ENCODE measurements at places on chromosomes 13 and 19.

DNA sequence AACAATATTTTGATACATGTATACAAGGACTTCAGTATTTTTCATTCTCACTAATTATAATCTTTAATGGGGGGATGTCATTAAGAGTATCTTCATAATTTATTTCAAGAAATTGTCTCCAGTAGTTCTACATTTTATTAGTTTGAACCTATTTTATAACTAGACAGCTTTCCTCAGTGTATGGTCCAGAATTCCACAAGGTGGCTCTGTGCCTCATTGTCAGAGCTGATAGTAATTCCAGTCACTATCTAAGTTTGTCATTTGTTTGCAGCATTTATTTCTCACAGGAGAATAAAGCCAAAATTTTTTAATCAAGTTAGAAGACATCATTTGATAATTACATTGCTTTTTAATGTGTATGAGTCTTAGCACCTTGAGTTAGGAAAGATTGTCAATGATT, 1633.0 kb upstream of the PCDH20 start:
- DNase-seq: no peak

DNA sequence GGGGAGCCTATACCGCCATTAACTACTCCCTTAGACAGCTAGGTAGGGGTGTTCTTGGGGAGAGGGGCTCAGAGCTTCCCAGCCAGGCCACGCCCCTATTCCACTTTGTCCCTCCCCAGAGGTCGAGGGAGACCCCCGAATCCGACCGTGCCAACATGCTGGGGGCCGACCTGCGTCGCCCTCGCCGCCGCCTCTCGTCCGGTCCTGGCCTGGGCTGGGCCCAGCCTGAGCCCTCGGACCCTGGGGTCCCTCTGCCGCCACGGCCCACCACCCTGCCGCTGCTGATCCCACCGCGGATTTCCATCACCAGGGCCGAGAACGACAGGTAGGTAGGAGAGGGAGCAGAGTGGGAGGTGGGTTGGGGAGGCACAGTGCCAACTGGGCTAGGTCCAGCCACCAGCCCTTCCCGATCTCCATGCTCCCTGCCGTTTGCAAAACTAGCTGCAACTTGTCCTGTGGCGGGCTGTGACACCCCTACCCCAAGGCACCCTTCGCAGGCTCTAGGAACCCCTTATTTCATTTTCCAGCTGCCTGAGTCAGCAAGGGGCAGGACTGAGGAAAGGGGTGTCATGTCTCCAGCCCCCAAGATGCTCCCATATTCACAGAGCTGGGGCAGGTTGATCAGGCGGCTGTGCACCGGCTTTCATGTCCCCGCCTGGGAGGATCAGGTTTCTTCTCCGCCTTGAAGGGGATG, 2.6 kb upstream of the PDE4A start:
- no peak for DNase-seq

DNA sequence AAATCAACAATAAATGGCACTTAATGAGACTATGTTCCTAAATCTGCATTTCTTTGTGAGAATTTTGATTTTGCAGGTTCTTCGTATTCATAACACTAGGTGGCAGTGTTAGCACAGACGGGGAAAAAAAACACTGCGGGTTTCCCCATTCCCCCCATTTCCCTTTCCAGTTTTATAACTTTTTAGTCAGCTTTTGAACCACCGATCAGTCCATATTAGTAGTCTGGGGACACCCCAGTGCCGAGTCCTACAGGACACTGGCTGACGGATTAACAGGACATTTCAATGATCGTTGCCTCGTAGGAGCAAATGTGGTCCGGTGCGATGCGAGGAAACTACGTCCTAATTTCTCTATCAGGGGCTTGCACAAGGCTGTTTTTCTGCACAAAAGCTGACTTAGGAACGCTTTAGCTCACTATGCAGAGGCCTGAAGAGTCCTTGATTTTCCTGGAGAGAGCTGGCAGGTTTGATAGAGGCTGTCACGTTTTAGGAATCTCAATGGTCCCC, 234.3 kb downstream of the LMO7 start:
- DNase-seq: no peak

GRCh38 chr13:94063848-94064247, 415.6 kb downstream of the DCT start:
- no peak for DNase-seq

- no peak for DNase-seq
Measured at GRCh38 chr19:8607386-8607785, 3.1 kb downstream of the ADAMTS10 start.

- no peak for DNase-seq
Measured at GRCh38 chr19:17525141-17525540, 13.7 kb downstream of the PGLS start.

GRCh38 chr13:58446979-58447378, 815.4 kb downstream of the PCDH17 start:
- no peak for DNase-seq

DNA sequence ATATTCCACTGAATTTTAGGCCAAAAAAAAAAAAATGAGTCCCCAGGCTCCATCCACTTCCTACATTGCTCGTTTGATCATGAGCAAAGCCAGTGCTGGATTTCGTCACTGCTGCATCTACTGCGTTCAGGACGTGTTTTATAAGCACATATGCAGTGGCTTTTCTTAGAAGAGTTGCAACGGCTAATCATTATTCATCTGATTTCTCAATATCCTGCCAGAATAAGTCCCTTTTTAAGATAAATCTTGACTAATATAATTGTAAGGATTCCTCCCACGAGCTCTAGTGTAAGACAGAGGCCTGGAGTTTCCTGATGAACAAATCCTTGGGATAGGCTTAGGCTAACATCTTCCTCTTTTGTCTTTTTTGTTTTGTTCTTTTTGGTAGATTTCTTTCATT, 19.5 kb downstream of the FAM124A start:
- DNase-seq: no peak

GRCh38 chr19:5152767-5153532, 184.0 kb downstream of the KDM4B start:
- no peak for DNase-seq

GRCh38 chr19:5984600-5984999, 6.7 kb upstream of the RANBP3 start:
- no peak for DNase-seq

DNA sequence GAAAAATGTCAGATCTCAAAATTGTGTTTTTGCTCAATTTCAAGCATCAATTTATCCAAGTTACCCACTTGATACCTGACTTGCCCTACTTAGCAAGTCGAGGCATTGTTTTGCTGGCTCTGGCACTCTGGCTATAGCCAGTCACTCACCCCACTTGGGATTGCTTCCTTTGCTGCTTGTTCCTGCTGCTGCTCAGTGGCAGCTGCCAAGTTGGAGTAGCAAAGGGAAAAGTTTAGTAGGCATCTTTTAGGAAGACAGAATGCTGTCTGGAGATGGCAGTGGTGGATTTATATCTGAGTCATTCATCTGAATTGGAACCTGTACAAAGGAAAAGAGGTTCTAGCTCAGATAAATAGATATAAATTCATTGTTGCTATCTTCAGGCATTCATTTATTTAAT, 41.2 kb downstream of the PCCA start:
- DNase-seq: no peak

DNA sequence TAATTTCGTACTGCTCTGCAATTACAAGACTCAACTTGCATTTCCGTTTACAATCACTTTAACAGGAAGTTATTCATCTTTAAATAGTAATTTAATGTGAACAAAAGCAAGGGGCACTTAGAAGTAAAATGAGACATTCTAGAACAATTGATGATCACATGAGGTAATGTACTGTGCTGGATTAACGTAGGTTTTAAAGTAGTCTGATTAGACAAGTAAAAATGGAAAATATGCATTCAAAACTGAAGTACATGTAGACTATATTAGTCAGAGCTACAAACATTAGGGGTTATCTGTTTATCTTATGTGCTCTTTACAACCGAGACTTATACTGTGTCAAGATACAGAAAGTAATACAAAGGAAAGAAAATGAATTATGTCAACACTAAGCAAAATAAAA, 1528.0 kb downstream of the SLITRK5 start:
- no peak for DNase-seq

GRCh38 chr19:18274219-18274780, at the start of gene IQCN:
Gene IQCN (minus strand): TSS chr19:18274452. CDS start chr19:18269478, 4,974 bp downstream.
- no peak for DNase-seq
